ENCODE measurements at places on chromosomes 13 and 19.
A peak's percentile ranks its signal among the peaks of the same experiment; 100 is the strongest.

GRCh38 chr19:16660763-16661479 is at the start of gene TMEM38A:
Gene TMEM38A (plus strand): TSS chr19:16661139. CDS start chr19:16661218, 79 bp downstream.
- DNase-seq, result no peak

- no peak for DNase-seq
These were observed 1.1 kb upstream of the PLVAP start for GRCh38 chr19:17378271-17378670.

DNA sequence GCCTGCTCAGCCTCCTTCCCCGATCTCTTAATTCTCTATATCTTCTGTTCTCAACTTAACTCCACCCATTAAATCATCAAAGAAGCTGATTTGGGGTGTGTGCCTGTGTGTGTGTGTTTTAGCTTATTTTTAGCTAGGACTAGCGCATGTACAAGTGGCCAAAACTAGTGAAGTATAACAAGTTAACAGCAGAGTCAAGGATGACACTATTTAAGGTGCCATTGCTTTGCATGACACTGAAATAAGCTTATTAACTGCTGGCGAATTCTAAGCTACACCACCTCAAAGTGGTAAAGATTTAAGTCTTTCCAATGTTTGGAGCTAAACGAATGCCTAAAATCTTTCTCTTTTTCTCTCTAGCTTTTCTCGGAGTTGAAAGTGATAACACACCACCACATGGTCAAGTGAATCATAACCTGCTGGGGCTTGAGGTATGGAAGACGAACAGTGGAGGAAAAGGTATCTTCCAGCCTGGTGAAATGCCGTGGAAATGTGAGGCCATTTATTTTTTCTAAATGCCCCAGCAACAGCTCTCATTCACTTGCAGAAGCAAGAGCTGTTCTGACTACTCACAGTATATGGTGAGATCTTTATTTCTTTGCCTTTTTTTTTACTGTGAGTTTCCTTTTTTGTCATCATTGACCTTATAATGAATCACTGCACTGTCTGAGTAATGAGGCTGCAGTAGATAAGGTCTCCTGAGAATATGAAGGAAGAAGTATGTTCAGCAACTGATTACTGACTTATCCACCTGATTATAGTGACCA is 570.3 kb downstream of the PCDH9 start:
- peak; percentile 65 for DNase-seq

GRCh38 chr13:114264886-114265611 is 16.4 kb upstream of the UPF3A start:
- peak; percentile 79 for DNase-seq

DNA sequence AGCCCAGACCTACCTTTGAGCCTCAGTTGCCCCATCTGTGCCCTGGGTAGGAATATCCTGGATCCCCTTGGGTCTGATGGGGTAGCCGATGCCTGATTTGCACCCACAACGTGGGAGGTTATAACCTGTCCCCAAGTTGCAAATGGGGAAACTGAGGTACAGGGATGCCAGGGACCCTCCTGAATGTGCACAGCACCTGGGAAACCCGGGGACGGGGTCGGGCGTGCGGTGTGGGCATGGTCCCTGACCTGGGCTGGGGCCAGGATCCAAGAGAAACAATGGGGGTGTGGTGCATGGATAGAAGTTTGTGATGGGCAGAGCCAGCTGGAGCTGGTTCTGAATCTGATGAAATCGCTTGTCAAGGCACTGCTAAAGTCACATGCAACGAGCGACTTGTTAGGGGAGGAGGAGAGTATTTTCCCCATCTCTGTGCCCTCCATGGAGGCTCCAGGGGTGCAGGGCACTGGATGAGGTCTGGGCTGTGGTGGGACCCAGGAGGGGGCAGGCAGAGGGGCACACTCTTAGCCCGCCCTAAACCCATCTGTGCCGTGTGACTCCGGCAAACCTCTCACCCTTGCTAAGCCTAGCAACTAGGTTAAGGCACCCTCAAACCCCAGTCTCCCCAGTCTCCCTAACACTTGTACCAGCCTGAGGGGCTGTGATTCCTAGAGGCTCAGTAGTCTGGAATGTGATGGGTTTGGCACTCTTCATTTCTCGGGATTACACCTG is 749 bp downstream of the GDF15 start:
- DNase-seq, result no peak

DNA sequence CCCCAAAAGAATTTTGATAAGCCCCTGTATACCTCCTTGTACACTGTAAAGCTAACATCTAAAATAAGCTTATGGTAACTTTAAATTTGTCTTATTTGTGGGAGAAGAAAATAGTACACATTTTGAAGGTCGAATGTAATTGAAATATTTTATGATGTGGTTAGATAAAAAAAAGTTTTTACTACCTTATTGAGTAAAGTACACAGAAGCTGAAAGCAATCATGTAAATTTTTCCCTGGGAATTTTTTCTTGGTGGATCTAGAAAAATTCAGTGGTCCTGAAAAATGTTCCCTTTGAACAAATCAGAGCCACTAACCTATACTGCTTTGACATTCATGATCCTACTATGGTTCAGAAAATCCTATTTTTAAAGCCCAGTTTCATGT is 46.9 kb downstream of the SIPA1L3 start:
- no peak for DNase-seq

DNA sequence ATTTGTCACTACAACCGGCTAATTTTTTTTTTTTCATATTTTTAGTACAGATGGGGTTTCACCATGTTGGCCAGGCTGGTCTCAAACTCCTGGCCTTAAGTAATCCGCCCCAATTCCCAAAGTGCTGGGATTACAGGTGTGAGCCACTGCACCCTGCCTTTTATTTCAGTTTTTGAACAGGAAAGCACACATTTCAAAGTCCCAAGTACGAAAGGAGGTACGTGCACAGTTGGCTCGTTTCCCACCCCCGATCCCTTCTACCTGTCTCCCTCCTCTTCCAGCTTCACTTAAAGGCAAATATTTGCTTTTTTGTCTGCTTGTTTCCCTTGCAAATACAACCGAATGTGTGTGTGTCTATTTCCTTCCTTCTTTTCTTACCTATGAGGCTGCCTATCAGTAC is 30.5 kb downstream of the ZIC5 start:
- no peak for DNase-seq

DNA sequence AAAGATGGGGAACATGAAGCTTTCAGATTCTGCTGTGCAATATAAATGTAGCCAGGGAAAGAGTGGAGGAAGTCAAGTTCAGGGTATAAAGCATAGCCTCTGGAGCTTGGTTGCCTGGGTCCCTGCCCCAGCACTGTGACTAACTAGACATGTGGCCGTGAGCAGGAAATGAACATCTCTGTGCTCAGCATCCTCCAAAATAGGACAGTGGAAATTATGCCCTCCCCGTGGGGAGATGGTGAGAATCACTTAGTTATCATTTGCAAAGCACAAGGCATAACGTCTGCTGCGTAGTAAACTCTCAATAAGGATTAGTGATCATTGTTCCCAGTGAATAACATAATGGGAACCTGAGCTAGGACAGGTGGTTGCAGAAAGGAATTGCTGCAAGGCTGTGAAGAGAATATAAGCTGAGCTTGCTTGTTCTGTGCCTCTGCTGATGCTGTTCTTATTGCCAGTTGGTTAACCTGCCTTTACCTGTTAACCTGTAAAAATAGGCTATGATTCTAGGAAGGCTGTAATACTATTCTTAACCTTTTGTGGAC is 441.0 kb downstream of the COG6 start:
- DNase-seq, result no peak

GRCh38 chr13:50392977-50393376 is 377.7 kb downstream of the KCNRG start:
- no peak for DNase-seq

DNA sequence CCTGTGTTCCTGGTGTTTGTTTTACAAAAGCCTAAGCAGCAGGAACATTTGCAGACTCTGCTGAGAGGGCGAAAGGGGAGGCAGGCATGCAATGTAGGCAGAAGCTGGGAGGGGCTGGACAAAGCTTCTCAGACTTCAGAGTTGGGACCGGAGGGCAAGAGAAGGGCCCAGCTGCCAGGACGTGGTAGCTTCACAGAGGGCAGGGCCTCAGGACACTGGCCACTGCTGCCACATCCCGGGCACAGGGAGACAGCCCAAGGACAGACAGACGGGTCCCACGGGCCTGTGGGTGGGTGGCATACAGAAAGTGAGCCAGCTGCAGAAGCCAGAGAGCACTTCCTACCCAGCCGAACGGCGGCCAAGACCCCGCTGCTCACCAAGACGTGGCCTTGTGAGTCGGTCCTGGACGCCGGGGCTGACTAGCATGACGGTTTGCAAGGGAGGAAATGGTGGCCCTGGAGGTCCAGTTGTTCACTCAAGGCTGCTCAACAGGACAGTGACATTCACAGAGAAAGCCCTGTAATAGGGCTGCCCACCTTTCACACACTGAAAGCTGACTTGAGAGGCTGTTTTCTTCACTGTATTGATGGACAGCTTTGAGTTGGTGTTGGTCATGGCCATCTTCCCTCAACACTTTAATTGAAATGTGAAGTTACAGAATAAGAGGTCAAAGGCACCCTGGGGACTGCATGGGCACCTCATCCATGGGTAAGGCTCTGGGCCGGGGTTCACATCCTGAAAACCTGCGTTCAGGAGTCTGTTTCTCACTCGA is 23.7 kb upstream of the TFDP1 start:
- no peak for DNase-seq

DNA sequence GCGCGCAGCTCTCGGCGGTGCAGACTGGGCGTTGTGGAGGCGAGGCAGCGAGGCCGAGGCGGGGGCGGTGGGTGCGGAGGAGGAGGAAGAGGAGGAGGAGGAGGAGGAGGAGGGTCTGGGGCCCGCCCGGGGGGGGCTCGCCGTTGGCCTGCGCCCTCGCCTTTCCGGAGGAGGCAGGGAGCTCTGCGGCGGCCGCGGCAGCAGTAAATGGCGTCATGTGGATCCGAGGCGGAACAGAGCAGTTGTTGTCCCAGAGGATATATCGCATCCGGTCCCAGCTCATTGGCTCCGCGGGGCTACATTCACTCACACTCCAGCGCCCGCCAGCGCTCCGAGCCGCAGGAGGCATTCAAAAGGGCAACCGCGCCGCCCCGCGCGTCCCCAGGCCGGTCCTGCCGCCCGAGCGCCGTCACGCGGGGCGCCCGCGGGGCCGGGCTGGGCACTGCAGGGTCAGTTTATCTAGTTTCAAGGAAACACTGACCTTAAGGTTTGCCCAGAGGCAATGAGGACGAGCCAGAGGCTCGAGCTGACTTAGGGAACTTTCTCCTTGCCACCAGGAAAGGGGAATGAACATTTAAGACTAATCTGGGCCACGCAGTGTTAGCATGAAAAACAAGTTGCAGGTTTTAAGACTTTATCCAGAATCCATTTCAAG is at the start of gene SPRY2:
SPRY2 (minus strand) TSS at position 26 of the 655 bp plus-strand sequence. CDS start 3,421 bp downstream, outside the sequence.
- peak; percentile 97 for DNase-seq

GRCh38 chr19:12331211-12331941 is 2.1 kb downstream of the ZNF563 start:
- DNase-seq, result no peak

GRCh38 chr13:49690133-49690994 is 922 bp downstream of the EBPL start:
- peak; percentile 33 for DNase-seq

GRCh38 chr13:76826527-76826926 is 59.7 kb downstream of the KCTD12 start:
- DNase-seq, result no peak

DNA sequence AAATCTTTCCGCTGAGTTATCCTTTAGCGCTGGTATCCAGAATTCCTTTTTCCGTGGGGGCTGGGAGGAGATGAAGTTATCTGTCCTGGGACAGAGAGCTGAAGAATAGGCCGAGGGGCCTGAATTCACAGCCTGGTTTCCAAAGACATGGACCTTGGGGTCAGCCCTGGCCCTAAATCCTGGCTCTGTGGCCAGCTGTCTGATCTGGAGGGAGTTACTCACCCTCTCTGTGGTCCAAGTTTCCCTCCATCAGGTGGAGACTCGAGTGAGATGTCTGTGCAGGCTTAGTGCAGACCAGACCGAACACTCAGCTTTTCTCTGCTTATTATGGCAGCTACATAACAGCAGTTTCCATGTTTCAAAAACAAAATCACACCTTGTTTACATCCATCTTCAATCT is 59.6 kb downstream of the CDADC1 start:
- no peak for DNase-seq

DNA sequence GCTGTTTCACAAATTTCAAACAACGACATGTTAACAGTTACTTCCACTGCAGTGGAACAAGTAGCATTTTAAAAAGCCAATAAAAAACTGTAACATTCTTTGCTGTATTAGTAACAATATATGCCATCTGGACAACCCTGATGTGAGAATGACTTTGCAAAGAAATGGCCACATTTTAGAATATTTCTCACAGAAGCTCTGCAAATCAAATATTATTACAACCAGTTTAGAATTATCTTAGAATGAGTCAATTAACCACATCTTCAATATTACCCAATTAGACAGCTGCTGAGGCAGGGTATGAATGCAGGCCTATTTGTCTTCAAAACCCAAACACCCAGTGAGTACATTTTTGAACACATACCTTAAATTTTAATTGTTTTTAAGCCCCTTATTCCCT is 3.2 kb downstream of the ZNF699 start:
- peak; percentile 91 for DNase-seq

DNA sequence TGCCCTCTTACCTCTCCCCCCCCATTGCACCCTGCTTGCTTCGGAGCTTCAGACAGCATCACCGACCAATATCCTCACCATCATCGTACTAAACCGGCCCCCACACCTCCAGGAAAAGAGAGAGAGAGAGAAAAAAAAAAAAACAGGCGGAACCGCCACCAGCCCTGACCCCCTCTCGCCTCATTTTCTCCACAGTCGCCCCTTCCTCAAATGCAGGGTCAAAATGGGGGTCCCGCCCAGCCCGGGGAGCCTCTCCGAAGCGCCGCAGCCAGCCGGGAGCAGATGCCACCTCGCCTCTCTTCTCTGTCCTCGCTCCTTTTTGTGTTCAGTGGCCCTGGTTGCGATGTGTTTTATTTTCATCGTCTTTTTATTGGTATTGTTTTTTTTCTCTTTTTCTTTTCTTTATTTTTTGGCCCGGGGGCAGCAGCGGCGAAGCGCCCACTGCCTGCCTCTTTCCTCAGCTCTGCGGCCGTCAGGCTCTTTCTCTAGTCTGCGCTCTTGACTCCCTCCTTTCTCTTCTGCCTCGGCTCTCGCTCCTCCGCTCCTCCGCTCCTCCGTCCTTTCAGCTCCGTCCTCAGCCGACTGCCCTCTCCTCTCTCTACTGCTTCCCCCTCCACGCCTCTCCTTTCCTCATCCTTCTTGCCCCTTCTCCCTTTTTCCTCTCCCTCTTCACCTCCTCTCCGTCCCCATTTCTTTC is 41.4 kb downstream of the DEDD2 start:
- DNase-seq, result no peak

DNA sequence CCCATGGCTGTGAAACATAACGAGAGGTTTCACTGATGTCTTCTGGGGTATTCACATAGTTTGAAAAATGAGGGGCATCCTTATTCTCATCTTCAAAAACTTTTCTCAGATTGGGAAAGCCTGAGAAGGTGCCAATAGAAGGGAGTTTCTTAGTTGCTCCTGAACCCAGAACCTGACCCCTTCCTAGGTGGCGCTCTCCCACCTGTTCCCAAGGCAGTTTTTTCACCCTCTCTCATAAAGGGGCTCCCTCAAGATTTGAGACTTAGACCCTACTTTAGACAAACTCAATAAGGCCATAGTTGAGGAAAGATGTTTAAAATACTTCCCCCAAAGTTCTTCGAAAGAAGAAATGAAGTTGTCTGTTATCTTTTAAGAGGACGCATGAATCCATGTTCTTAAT is 142.2 kb downstream of the FGF9 start:
- no peak for DNase-seq

All from HFFc6 (cell line).